Neural progenitor cell (in vitro differentiated cells): ENCODE measurements at places on chromosomes 1 and 21. TPM values are rescaled to one million over a fixed set of nuclear protein-coding genes. Genes with fewer than 3 reads are reported as not detected.

DNA sequence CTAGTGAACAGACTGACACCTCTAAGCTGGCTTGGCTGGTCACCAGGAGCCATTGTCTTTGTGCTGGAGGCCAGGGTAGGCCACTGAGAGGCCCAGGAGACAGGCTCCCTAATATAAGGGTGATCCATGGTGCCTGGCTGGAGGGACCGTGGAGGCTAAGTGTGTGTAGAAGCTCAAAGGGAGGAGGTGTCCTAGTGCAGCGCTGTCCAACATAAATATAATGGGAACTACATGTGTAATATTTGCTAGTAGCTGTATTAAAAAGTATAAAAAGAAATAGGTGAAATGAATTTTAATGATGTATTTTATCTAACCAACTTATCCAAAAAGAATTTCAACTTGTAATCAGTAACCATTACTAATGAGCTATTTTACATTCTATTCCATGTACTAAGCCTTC is 35.0 kb downstream of the SOX13 start:
- H3K36me3 ChIP-seq, result no peaks in the 10 kb centered on the region
- H3K27me3 ChIP-seq, result peaks cover 6% of the 10 kb centered on the region
- no peak for DNase-seq
- H3K27ac ChIP-seq, result no peak overlapping the region
- peaks cover 47% of the 10 kb centered on the region for H3K4me1 ChIP-seq

The HSD11B1 gene
- not detected in 2 replicates for total RNA-seq

The RNF11 gene
- total RNA-seq, result 63.8 and 108 TPM in 2 replicates

- no peak overlapping the region for H3K27ac ChIP-seq
- peaks cover 14% of the 10 kb centered on the region for H3K4me1 ChIP-seq
- DNase-seq, result no peak
Measured at GRCh38 chr1:184567009-184567408, 180.2 kb downstream of the C1orf21 start.

The VASH2 gene
- 5.2 and 10.7 TPM in 2 replicates for total RNA-seq

The DNM3 gene
- total RNA-seq, result 1.1 and 1.2 TPM in 2 replicates

- H3K4me1 ChIP-seq, result no peaks in the 10 kb centered on the region
- H3K27ac ChIP-seq, result no peak overlapping the region
- DNase-seq, result no peak
- no peaks in the 10 kb centered on the region for H3K27me3 ChIP-seq
- no peak overlapping the region for H3K4me3 ChIP-seq
Measured at GRCh38 chr1:53642607-53643006, 96.4 kb downstream of the GLIS1 start.

DNA sequence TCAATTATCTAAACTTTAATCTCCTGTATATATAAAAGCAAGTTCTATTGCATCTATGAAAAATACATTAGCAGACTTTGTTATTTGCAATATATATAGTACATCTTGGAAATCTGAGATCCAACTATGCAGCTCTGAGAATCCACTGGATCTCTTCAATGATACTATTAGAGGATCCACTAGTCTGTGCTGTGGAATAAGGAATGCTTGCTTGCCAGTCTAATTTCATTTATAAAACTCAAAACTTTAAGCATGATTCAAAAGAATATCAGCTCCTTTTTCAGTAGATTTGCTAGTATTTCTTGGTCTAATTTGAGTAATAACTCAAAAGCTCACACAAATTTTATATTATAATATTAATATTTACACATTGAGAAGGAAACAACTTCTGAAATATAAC is 115.1 kb downstream of the SPATA6 start:
- no peaks in the 10 kb centered on the region for H3K4me1 ChIP-seq
- no peaks in the 10 kb centered on the region for H3K36me3 ChIP-seq
- no peaks in the 10 kb centered on the region for H3K27me3 ChIP-seq
- no peak for DNase-seq
